ENCODE measurements at places on chromosomes 3 and 15.

DNA sequence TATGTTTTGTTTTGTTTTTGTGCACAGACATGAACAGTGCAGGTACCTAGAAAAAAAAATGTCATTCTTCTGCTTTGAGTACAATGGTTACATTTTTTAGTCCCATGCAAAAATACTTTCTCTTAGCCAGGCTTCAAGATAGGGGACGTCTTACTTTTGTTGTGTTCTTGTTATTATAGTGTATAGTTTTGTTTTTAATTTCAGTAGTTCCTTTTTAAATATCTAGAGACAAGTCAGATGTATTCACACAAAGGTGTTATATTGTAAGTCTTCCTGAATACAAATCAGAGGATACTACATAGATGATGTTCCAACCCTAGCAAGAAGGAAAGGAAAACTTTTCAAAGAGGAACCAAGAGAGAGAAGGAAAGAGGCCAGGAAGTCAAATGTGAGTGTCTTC is 28.8 kb upstream of the IGSF11 start:
- no peak for DNase-seq

DNA sequence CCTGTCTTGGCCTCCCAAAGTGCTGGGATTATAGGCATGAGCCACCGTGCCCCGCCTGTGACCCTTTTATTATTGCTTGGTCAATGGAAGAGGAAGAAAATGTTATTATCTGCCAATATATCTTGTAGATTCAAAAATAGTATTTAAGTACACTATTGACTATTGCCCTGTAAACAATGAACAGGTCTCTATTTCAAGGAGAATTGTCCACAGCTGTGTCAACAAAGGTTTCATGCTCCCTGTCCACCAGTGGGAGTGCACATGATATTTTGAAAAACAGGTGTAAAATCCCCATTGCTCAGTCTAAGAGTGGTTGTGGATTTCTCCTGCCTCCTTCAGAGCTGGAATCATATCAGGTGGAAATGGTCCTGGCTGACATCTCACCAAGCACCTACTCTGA is 36.5 kb upstream of the IGF1R start:
- DNase-seq: no peak

DNA sequence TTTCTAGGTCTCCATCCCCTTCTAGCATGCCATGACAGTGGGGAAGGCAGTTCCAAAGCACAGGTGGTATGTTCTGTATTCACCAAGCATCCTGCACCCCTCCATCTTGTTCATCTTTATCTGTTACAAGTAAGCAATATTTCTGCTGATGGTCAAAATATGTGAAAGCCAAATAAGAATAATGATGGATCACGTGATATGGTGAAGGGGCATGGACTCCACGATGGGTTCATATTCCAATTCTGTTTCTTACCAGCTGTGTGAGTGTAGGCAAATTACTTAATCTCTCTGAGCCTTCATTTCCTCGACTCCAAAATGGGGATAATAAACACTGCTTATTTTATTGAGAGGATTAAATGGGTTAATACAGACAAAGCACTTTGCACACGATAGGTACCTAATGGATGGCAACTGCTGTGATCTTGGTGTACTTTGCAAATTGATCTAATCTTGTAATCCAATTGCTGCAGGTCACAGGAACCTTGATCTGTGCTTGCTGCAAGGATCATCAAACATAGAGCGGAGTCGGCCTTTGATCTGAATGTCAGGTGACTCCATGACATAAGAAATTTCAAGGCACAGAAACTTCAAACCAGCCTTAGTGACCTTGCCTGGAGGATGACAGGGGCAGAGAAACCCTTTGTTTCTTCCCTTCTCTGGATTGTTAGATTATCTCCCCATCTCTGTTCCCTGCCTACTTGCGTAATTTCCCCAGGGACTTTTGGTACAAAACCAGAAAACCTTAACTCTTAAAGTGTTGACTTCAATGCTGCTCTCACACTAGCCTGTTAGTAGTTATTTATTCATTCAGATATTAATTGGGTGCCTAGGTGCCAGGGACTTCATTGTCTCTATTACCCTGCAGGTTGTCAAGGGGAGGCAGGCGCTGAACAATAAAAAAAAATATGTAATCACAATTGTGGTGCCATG is 25.8 kb downstream of the SIAH2 start:
- no peak for DNase-seq

GRCh38 chr3:133475245-133476010 is 75.6 kb downstream of the BFSP2 start:
- DNase-seq: no peak
